ENCODE measurements at places on chromosomes 4 and X.

GRCh38 chr4:1727117-1728031 lies 6.1 kb downstream of the TACC3 start:
- DNase-seq: no peak

GRCh38 chr4:86108137-86108536 lies 251.7 kb downstream of the MAPK10 start:
- no peak for DNase-seq

GRCh38 chr4:94939791-94940519 lies 182.2 kb downstream of the BMPR1B start:
- no peak for DNase-seq

DNA sequence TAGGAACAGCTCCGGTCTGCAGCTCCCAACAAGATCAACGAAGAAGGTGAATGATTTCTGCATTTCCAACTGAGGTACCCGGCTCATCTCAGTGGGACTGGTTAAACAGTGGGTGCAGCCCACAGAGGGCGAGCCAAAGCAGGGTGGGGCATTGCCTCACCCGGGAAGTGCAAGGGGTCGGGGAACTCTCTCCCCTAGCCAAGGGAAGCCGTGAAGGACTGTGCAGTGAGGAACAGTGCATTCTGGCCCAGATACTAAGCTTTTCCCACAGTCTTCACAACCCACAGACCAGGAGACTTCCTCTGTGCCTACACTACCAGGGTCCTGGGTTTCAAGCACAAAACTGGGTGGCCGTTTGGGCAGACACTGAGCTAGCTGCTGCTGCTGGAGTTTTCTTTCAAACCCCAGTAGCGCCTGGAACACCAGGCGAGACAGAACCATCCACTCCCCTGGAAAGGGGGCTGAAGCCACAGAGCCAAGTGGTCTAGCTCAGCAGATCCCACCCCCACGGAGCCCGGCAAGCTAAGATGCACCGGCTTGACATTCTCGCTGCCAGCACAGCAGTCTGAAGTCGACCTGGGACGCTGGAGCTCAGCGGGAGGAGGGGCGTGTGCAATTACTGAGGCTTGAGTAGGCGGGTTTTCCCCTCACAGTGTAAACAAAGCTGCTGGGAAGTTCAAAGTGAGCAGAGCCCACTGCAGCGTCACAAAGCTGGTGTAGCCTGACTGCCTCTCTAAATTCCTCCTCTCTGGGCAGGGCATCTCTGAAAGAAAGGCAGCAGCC lies 84.6 kb downstream of the THOC2 start:
- no peak for DNase-seq

GRCh38 chr4:173525118-173526011 lies 4.7 kb downstream of the HAND2 start:
- no peak for DNase-seq

- DNase-seq: no peak
Measured at GRCh38 chr4:183905593-183906488, 734 bp downstream of the STOX2 start.

Data from stimulated activated CD4-positive, alpha-beta T cell treated with anti-CD3 and anti-CD28 coated beads, Interleukin-15, amount 100 ng/mL, for 1 hour (primary cell).